Renal cortical epithelial cell (primary cell): ENCODE measurements at places on chromosomes 7 and 10. TPM values are rescaled to one million over a fixed set of nuclear protein-coding genes. Genes with fewer than 3 reads are reported as not detected.

GRCh38 chr7:154302380-154302779 lies 250.2 kb downstream of the DPP6 start:
- DNase-seq = no peak

Gene C10orf62
- 0.35 and 3.2 TPM in 2 replicates for total RNA-seq

- no peak for DNase-seq
Observed at GRCh38 chr10:126880926-126881325, 24.3 kb upstream of the DOCK1 start.

Gene ZSCAN25
- total RNA-seq = 10.1 and 16.6 TPM in 2 replicates

GRCh38 chr7:85489498-85489897 lies 302.6 kb upstream of the SEMA3D start:
- DNase-seq = peak; percentile 11

Gene NPC1L1
- 0.20 and 0.35 TPM in 2 replicates for total RNA-seq

- DNase-seq = no peak
Observed at GRCh38 chr7:2651847-2652735, 20.3 kb downstream of the TTYH3 start.

Gene TMEM26
- total RNA-seq = 0.10 TPM in 1 of 2 replicates, not detected in the other

- no peak for DNase-seq
Observed at GRCh38 chr7:155734445-155734809, 77.8 kb downstream of the SHH start.

- DNase-seq = no peak
Observed at GRCh38 chr7:18515067-18515466, 19.5 kb downstream of the HDAC9 start.

Gene BPGM
- total RNA-seq = 45.8 and 118 TPM in 2 replicates

DNA sequence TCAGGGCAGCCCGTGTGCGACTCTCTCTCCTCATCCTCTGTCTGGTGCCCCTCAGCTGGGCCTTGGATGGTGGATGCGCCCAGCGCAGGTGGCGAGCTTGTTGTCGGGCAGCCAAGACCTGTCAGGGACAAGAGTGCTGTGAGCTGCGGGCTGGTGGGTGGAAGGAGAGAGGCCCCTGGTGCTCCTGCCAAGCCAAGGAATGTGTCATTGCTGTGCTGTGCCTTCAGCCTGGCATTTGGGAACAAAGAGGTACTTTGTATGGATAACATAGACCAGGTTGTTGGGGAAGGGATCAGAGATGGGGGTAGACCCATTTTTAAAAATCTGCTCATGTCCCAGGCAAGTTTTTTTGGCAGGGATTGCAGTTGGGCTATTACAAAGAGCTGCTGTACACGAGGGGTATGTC lies 120.9 kb downstream of the PKD1L1 start:
- no peak for DNase-seq

Gene DYDC2
- total RNA-seq = 0.15 and 0.87 TPM in 2 replicates
